ENCODE measurements at places on chromosomes 13 and 19.
A peak's percentile ranks its signal among the peaks of the same experiment; 100 is the strongest.

DNA sequence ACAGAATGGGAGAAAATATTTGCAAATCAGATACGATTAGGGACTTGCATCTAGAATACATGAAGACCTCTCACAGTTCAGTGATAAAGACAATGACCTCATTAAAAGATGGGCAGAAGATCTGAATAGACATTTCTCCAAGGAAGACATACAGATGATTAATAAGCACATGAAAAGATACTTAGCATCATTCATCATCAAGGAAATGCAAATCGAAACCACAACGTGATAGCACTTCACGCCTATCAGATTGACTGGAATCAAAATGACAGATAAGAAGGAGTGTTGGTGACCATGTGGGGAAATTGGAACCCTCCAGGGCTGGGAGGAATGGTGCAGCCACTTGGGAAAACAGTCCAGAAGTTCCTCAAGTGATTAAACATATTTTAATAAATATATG lies 25.8 kb downstream of the CFAP97D2 start:
- ATAC-seq: peak; percentile 51

- no peak for ATAC-seq
These were observed 78.7 kb upstream of the TNFSF11 start for GRCh38 chr13:42495255-42495654.

DNA sequence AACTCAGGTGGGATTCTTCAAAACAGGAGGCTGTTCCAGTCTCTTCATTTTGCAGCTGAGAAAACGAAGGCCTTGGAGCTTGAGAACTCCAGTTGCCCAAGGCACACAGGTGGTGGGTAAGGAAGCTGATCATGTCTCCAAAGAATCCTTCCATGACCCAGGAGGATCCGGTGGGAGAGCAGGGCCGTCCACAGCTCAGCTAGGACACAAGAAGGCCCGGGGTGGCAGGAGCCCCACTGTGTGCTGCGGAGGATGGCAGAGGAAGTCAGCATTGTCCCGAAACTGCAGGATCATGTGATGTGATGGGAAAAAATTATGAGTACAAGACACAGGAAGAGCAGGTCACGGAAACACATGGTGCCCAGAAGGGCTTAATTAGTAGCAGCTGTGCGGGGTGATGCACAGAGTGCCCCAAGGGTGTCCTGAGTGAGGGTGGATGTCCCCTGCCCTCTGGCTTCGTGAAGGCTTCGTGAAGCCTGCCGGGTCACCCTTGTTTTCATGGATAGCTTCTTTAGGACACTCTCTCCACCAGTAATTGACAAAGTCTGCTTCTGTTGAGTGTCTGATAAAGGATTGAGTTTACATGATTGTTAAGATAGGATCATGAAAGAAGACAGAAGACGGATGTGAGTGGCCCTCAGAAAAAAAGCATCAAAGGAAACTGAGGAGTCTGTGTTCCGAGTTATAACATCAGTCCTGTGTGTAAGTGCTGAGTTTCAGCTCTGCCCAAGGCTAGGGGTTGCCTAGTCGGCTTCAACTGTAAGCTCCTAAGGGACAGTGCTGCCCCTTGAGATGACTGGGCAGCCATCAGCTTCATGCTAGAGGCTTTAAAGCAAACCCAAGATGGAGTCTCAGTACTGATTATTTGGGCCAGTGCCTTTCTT lies 33.8 kb upstream of the SACS start:
- ATAC-seq: no peak

- ATAC-seq: no peak
These were observed 120.6 kb upstream of the HTR2A start for GRCh38 chr13:47017476-47017875.

GRCh38 chr19:7746903-7747884 lies at the start of gene CD209:
Gene CD209 (minus strand): TSS chr19:7747534. CDS start chr19:7747511, 23 bp downstream.
- ATAC-seq: no peak

- ATAC-seq: no peak
These were observed 187.7 kb downstream of the SHISA2 start for GRCh38 chr13:25864116-25864515.
